ENCODE measurements at places on chromosomes 12 and 14. TPM values are rescaled to one million over a fixed set of nuclear protein-coding genes. Genes with fewer than 3 reads are reported as not detected.

NOS1 gene
- 0.30 TPM for polyA plus RNA-seq

KRT79 gene
- polyA plus RNA-seq: not detected

DNA sequence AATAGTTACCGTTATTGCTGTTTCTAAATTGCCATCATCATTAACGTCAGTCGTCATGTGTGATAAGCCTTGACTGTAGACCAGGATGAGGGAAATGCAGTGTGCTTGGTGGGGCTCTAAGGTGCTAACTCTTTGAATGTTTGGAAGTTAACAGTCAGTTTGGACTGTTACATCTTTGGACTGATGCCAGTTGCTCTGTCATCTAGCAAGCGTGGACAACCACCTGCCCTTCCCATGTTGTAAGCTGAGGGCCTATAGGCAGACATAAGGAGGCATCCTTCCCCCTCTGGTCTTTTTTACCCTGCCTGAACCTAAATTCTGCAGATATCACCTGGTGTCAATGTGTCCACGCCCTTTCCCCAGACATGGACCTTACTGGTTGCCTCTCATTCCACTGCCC, 94.4 kb downstream of the PPP2R5C start:
- no peak for DNase-seq

GRCh38 chr12:6766651-6767349, 637 bp downstream of the PTMS start:
- peak; percentile 97 for DNase-seq

DNA sequence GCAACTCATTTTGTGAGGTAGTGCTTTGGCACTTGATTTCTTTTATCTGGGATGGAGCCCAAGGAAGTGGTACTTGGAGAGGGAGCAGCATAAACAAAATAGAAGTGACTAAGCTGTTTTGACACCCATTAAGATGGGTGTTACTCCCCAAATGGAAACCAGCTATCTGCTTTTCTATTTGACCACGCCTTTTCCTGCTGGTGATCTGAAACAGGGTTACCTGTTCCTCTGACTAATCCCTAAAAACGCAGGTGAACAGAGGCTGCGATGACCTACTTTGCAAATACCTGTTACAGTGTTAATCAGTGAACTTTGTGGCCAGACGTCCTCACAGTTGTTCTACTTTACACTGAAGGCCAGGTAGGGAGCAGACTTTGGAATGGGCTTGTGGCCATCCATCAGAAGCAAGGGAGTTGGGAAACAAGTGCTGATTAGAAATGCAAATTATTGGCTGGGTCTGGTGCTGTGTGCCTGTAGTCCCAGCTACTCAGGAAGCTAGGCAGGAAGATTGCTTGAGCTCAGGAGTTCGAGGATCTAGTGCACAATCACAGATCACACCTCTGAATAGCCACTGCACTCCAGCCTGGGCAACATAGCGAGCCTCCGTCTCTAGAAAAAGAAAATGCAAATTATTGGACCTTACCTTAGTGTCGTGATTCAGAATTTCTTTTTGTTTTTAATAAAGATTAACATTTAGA, 58.3 kb upstream of the HECTD1 start:
- DNase-seq: no peak

- no peak for DNase-seq
Measured at GRCh38 chr14:105422695-105423487, 3.3 kb downstream of the MTA1 start.

GRCh38 chr12:10065241-10065640, 33.5 kb downstream of the CLEC1A start:
- DNase-seq: no peak

DNA sequence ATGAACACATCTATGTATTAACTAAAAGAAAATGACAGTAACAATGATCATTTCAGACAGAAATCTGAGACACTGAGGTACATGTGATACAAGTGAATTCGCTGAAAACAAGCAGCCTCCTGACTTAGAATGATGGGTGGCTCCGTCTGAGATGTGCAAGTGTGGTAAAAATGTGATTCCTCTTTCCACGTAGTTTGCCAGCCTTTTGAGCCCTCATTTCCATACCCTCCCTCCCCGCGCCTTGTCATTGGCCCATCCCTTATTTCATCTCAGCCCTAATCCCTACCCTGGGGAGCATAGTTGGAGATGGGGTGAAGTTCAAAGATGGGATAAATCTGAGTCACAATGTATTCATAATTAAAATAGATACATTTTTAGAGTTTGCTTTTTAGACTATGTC, 107.8 kb downstream of the BMP4 start:
- no peak for DNase-seq

HOXC9 gene
- polyA plus RNA-seq: 0.91 TPM

DNA sequence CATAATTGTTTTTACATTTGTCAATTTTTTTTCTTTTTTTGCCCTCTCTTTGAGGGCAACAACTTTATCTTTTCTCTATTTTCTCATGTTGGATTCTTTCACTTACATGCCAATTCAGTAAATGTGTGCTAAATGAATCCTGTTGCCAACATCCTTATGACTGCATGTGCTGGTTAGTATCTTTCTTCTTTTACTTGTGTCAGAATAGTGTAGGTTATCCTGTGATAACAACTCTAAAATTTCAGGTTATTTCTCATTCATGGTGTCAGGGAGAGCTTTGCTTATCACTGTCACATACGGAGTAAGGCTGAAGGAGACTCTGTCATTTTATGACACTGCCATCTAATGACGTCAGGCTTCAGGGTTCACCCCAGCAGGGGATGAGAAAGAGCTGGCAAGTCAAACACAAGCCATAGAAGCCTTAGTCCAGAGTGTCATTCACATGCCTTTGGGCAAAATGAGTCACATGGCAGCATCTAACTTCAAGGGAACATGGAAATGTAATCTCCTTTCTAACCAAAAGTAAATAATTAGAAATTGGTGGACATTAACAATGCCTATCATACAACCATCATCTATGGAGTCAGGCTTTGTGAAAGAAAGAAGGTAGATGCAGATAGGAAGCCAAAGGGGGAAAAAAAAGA, 242.5 kb upstream of the ATP2B1 start:
- DNase-seq: no peak

CLEC4C gene
- 0.32 TPM for polyA plus RNA-seq

DNA sequence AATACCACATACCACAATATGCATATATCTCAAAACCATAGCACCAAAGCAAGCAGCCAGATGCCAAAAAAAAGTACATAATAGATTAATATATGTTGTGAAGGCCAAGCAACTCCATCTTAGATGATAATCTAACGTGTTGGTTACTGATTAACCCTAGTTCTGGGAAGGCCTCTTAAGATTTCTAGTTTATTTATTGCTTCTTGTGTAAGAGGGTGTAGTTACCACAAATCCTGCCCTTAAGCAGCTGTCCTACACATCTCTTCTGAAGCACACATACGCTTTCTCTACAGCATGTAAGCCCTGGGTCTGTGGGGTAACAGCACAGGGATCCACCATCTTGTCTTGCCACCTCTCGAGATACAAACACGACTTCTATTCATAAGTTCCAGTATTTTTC, 236.8 kb upstream of the AVPR1A start:
- no peak for DNase-seq

Data from left lung (tissue), 14 donors.